ENCODE measurements at places on chromosomes 6 and 20. TPM values are rescaled to one million over a fixed set of nuclear protein-coding genes. Genes with fewer than 3 reads are reported as not detected.

DNA sequence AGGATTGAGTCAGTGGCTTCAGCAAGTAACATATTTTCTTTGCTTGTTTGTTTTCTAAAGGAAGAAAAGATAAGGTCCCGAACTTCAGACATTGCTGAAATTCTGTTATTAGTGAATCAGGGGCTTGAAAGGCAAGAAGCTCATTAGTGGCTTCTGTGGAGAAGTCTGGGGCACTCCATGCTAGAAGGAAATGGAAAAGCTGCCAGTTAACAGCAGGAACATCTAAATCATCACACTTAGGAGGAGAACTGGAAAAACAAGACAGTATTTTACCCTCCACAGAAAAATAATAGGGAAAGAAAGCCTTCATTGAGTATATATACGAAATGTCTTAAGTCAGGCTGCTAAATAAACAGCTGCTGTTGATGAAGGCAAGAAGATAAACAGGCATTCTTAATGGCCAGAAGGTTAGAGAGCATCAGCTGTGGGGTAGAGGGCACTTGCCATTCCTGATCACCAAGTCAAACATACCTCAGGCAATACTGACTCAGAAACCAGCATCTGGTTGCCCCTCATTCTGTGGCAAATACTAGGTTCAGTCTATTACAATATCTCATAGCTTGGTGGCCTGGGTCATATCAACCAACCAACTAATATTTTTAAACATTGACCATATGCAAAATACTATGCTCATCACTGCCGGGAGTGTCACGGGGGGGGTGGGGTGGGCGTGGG lies 143.2 kb upstream of the TENT5A start:
- no peak for DNase-seq
- H3K4me1 ChIP-seq: no peaks in the 10 kb centered on the region
- no peak overlapping the region for H3K4me3 ChIP-seq

- DNase-seq: no peak
- no peaks in the 10 kb centered on the region for H3K4me1 ChIP-seq
- H3K27ac ChIP-seq: no peak overlapping the region
- H3K27me3 ChIP-seq: no peaks in the 10 kb centered on the region
- H3K4me3 ChIP-seq: no peak overlapping the region
These were observed 180.2 kb downstream of the PACRG start for GRCh38 chr6:162907876-162908481.

DNA sequence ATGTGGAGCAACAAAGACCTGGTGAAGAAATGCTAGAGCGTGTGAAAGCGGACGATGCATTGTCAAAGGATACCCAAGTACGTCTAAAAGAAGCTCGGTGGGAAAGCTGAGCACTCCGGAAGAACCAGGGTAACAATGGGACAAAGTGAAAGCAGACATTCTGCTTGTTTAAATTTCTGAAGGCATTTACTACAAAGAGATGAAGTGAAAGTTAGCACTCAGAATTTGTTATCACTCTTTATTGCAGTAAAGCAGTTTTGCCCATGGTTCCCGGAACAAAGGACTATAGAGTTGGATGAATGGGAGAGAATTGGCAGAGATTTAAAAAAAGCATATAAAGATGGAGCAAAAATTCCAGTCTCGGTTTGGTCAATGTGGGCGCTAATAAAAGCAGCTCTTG lies 12.8 kb upstream of the IRAK1BP1 start:
- H3K4me1 ChIP-seq: no peaks in the 10 kb centered on the region
- no peaks in the 10 kb centered on the region for H3K27me3 ChIP-seq
- H3K27ac ChIP-seq: no peak overlapping the region
- no peak for DNase-seq

- no peak overlapping the region for H3K4me3 ChIP-seq
- H3K36me3 ChIP-seq: no peaks in the 10 kb centered on the region
- H3K4me1 ChIP-seq: no peaks in the 10 kb centered on the region
- no peak overlapping the region for H3K27ac ChIP-seq
- DNase-seq: no peak
These were observed 15.3 kb upstream of the EYA2 start for GRCh38 chr20:46879386-46879785.

LATS1 gene
- 8.5 TPM for polyA plus RNA-seq

PDE7B gene
- polyA plus RNA-seq: not detected

FAM83D gene
- 36.5 TPM for polyA plus RNA-seq

PRDM13 gene
- not detected for polyA plus RNA-seq

RBM24 gene
- not detected for polyA plus RNA-seq
